Progenitor cell of endocrine pancreas (in vitro differentiated cells): ENCODE measurements at places on chromosomes 1 and 21. TPM values are rescaled to one million over a fixed set of nuclear protein-coding genes. Genes with fewer than 3 reads are reported as not detected.

DNA sequence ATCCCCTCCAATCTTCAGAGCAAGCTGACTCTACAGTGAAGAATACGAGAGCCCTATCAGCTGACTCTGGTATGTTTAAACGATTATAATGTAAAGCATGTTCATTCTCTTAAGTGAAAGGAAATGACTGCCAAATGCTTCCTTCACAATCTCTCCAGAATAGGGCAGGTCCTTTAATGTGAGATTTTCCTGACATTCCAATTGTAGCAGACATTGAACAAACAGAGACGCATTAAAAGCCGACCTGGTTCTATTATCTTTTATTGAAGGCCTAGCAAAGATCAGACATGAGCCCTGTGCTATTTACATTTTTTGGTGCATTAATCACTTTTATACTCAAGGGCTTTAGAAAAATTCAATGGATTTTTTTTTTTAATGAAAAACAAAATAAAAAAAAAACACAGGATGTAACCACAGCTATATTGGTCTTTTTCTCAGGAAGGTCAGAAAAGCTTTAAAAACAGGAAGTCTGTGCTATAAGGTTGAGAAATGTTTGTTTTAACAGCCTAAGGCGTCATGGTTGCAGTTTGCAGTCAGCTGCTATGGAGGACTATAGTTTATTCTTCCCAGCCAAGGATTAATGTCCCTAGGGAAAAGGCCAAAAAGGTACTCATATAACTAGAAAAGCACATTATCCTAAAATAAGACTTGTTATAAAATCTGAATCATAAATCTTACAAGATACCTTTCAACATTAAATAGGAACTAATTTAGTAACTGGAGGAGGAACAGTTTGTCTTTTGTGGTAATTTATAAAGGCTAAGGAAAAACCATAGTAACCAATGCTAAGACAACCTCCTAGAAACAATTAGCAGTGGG is 104.8 kb downstream of the RERE start:
- no peak for DNase-seq

DNA sequence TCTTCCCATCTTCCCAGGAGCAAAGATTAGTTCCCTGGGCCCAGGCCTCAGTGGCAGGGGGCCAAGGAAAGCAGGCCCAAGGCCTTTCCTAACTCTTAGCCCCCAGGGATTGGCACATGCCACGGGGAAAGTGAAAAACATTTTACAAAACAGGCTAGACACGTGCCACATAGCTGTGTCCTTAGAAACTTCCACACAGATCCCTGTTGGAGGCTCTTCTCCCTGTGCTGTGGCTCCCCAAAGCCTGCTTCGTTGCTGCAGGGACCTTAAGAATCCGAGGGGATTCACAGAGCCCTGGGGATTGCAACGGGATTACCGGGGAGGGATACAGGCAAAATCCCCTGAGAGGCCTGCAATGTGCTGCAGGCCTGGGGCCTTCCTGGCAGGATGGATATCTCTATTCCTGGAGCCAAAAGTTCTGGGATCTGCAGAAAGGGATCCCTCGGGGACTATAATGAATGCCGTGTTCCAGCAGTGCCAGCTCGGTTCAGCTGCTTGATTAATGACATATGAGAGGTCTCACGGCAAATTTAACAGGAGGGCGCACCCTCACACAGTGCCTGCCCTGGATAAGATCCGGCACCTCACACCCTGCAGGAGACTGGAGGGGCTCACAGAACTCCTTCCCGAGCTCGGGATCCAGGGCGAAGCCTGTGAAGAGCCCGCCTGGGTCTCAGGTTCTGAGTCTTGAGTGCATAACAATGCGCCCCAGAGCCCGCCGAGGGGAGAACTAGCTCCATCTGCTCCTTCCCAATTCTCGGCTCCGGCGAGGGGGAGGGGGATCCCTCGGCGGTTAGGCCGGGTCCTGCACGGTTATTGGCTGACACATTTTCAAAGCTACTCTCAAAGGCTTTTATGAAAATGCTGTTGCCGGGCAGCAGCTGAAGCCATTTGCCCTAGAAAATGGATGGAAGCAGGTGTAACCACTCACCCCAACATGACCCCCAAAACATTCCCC is 15.3 kb upstream of the RGS8 start:
- DNase-seq, result no peak

DNA sequence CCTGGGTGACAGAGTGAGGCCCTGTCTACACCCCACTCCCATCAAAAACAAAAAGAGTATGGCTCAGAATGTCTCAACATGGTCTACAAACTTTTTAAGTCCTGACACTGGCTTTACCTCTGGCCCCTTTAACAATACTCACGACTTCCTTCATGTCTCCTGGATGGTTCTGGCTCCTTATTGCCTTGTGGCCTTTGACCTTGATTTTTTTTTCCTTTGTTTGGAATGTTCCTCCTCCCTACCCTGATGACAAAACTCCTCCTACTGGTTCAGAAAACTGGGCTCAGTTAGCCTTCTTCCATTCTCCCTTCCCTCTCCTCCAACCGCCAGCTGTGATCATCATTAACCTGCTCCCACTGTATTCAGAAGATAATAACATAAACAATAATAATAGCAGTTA is 4.6 kb upstream of the SOAT1 start:
- no peak for DNase-seq

OR2T2 gene
- total RNA-seq, result not detected in 2 replicates

CHD5 gene
- total RNA-seq, result 0.58 and 0.77 TPM in 2 replicates

ARHGAP30 gene
- 0.20 TPM in 1 of 2 replicates, not detected in the other for total RNA-seq

LHX4 gene
- 0.55 and 0.62 TPM in 2 replicates for total RNA-seq

TMPRSS15 gene
- not detected in 2 replicates for total RNA-seq
